ENCODE measurements at places on chromosomes 2 and 18.

DNA sequence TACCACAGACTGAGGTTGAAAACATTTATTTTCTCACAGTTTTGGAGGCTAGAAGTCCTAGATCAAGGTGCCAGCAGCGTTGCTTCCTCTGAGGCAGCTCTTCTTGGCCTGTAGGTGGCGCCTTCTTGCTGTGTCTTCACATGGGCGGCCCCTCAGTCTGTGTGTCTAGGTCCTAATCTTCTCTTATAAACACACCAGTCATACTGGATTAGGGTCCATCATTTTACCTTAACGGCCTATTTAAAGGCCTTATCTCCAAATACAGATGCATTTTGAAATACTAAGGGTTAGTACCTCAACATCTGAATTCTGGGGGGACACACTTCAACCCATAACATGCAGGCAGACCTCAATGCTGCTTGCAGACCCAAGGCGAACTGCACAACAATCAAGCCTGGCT, 4.4 kb upstream of the RMC1 start:
- DNase-seq: peak; percentile 75

- no peak for DNase-seq
Observed at GRCh38 chr2:121638333-121638732, 10.9 kb downstream of the CLASP1 start.

DNA sequence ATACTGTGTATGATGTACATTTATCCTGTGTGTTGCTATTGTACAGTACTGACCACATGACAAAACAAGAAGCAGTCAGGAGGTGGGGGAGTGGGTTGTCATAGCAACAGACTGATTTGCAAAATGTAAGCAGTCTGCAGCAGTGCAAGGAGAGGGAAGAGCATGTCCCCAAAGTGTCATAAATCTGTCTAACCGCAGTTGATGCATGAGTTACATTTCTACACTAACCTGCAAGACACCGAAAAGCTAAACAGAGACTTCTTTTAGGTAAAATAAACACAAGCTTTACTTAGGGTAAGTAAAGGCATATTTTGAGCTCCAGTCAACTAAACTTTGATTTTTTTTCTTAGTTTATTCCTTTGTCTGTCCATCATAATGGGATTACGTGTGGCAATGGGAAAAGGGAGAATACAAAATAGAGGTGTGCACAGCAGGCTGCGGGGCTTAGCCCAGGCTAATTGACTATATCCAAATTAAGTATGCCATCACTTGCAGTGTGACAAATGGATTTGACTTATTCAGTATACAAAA, 134.5 kb downstream of the MEIS1 start:
- no peak for DNase-seq

- DNase-seq: no peak
Observed at GRCh38 chr2:191158747-191159146, 8.0 kb upstream of the STAT4 start.

DNA sequence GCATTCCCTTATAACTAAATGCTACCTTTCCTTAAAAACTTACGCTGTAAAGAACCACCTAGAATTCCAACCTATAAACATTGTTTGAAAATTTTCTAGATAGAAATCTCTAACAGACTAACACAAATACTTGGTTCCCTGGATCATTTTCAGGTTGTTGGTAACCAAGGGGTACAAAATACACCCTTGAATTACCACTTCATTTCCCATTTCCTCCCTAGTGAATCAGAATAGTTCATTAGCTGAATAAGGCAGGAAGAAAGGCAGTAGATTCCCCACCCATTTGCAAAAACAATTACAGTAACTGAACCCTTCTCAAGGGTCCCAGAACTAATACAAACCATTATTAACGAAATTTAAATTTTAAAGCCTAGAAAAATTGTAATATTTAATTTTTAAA, 5.5 kb downstream of the MEX3C start:
- DNase-seq: no peak

GRCh38 chr2:2714408-2714807, 383.3 kb upstream of the MYT1L start:
- no peak for DNase-seq

DNA sequence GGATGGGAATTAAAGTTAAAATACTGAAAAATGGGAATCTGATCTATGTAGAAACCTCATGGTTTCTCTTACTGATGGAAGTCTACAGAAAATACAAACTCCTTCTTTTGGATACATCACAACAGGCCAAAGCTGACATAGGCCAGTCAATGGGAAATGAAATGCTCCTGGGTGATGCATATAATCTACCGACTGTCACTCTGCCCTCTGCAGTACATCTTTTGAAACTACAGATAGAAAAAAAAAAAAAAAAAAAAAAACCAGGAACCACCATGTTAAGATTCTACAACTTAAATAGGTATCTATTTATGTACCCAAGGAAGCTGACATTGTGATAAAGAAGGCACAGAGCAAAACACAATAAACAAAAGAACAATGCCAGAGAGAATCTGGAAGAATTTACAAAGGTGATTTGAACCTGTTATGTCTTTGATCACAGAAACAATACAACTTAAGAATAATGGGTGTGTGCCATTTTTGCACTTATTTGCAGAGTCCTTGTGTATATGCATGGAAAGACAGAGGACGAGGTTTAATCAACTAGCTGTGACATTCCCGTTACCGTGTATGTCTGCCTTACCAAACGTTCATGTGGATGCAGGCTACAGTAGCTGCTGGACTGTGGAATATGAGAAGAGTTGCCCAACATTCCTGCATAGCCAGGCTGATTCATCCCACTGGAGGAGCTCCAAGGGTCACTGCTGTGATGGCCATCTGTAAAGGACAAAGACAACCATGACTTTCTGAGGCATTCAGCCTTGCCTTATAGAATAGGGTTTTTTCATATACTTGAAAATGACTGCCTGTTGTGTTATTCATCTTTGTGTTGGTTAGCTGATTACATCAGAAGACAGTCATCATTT, 312.7 kb downstream of the TCF4 start:
- DNase-seq: no peak

DNA sequence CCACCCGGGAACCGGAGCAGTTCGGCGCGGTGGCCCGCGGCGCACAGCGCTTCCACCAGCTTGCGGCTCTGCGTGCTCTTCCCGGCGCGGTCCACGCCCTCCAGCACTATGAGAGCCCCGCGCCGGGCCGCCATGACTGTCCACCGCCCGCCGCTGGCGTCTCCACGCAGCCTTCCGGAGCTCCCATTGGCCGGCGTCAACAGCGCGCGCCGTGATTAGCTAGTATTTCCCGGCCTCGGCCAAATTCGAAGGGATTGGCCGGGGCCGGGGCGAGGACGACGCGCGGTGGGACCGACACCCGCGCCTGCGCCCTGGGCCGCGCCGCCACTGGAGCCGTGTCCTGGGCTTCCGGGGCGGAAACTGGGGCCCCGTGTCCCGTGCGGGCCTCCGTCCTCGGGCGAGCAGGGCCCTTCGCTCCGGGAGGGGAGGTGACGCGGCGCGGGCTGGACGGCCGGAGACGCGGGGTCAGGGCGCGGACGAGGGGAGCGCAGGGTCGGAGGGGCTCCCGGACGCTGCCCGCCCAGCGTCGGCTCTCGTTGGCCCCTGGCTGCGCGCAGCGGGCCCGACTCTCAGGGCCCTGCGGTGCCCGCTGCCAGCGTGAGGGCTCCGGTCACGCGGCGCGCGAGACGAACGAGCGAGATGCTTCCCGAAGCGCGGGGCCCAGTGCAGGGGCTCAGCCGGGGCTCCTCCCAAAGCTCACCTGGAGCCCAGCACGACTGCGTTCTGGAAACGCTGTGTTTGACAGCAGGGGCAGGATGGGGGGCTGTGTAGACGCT, at the start of gene DTYMK:
DTYMK (minus strand) TSS at position 166 of the 776 bp plus-strand sequence; CDS start at position 134, 32 bp downstream.
- DNase-seq: peak; percentile 94

- DNase-seq: peak; percentile 91
Observed at GRCh38 chr2:42102024-42102590, 54.3 kb downstream of the PKDCC start.

DNA sequence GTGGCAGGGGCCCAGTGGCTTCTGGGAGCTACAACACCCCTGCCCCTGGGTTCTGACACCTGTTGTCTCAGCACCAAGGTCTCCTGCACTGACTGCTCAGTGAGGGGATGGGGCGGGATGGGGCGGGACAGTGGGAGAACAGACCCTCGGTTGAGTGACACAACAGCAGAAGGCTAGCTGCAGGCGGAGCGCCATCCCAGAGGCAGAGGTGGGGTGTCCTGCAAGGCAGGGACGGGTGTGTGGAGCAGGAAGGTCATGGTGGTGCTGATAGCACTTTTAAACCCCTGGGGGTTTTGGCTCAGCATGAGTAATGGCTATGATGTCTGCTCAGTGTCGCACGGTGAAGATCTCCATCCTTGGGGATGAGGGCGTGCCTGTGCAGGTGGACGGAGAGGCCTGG, 105.1 kb downstream of the DGKD start:
- no peak for DNase-seq

DNA sequence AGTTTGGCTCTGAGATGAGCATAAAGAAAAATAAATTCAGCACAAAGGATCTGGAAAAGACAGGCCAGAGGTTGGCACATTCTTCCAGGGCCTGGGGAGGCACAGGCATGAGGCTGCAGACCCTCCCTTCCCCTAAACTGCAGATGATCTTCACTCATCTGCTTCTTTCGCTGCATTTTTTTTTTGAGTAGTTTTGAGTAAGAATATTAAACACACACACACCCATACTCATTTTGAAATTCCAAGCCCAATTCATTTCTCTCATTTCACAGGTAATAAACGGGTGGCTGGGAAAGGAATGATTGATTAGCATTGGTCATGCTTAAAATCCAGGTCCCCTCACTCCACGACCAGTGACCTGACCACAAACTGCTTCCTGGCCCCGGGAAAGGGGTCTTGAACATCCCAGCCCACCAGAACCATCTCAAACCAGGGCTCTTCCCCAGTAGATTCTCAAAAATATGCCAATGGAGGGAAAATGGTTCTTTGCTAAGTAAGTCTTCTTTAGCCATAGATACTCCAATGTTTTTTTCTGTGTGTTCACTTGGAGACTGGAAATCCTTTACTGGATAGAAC, 219.6 kb downstream of the ANAPC1 start:
- no peak for DNase-seq

- no peak for DNase-seq
Observed at GRCh38 chr2:205047273-205047839, 502.1 kb downstream of the PARD3B start.

DNA sequence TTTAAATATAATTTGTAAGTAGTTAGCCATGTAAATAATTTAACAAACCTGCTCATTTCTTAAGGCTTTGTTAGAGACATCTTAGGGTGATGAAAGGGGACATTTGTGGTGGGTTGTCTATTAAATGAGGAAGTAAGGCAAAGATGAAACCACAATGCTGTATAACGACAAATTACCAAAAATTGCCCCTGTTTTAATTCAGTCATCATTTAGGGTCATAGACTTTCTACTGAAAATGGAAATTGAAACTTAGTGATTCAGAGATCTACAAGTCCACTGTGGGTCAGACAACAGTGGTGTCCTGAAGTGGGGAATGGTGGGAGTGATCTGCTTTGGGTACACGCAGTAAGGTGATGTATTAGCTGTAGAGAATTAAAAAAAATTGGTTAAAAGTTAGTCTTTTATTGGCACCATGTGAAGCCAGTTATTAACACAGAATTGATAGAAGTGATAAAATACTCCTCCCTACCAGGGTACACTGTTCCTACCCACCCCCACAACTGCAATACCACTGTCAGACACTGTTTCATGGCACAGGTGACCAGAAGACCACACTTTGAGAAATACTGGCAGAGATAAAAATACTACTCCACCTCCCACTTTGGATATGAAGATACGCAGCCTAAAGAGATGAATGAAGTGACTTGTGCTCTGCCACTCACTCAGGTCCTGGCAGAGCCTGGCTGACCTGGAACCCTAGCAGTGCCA, 13.4 kb downstream of the CERS6 start:
- DNase-seq: no peak

GRCh38 chr2:176652300-176653182, 383.3 kb downstream of the MTX2 start:
- peak; percentile 71 for DNase-seq

- DNase-seq: no peak
Observed at GRCh38 chr2:41598161-41598894, 449.5 kb upstream of the PKDCC start.

- no peak for DNase-seq
Observed at GRCh38 chr18:12883372-12883683, 709 bp downstream of the PTPN2 start.

GRCh38 chr2:207643892-207644291, 18.7 kb upstream of the METTL21A start:
- no peak for DNase-seq

DNA sequence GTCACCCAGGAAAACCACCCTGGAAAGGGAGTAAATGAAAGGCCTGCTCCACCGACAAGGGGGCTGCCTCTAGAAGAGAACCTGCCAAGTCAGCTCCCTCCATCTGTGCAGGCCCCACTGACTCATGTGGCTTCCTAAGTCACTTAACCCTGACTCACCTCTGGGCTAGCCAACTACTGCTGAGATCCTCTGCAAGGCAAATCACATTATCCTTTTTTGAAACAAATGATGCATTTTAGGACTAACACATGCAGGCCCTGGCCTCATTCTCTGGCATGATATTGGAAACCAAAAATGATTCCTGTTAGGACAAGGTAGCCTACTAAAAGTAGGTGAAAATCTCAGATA, 474.6 kb downstream of the EPHA4 start:
- no peak for DNase-seq

DNA sequence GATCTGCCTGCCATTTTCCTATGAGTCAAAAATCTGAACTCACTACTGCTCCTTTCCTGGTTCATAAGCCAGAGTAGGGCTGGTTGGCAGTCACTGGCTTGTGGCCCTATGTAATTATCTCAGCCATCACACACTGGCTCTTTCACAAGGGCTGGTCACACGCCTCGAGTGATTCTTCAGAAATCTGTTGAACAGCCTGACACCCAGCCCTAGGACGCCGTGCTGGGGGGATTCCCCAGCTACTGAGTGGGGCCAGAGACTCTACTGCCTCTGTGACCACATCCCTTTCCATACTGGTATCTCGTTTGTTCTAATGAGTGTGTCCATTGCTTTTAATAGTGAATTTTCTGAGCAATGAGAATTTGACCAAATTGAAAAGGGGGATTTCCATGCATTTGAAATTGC, 45.8 kb upstream of the RBM44 start:
- no peak for DNase-seq

GRCh38 chr2:111903930-111904439, 5.6 kb downstream of the MERTK start:
- DNase-seq: no peak

DNA sequence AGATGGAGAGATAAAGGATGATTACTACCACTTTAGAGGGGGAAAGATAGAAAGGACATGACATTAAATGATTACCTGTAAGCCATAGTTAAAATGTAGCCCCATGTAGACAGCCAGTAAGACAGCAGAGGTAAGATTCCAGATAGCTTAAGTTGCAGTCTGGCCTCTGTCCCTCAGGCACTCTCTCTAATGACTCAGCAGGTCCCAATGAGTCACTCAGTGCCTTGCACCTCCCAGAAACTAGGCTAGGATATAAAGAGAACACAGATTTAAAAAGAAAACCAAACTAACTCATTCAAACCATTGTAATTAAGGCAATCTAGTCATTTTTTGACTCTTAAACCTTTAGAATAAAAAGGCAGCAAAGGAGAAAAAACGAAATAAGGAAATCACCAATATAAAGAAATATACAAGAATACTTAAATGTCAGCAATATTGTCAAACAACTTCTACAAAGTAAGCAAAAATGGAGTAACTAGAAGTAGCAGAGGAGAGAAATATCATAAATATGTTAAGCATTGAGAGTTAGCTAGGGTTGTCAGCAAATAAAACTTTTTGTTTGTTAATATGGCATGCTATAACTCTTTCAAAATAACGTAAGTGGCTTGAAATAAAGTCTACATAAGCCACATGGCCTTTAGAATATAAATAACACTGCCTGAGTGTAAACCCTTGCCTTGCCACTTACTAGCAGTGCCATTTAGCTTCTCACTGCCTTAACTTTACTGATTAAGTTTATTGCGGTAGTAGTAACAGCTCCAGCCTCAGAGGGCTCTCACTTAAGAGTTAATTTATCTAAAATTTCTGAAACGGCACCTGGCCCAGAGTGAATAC, 48.5 kb downstream of the SOCS6 start:
- DNase-seq: no peak

All from CD8-positive, alpha-beta T cell (primary cell).